MV-4-11 (cell line): ENCODE measurements at places on chromosomes 11 and 22.

- peak; percentile 97 for DNase-seq
Measured at GRCh38 chr11:124329787-124330478, 9.9 kb upstream of the OR8D2 start.

GRCh38 chr22:49317369-49317768, 510.3 kb downstream of the BRD1 start:
- DNase-seq = no peak

- no peak for DNase-seq
Measured at GRCh38 chr11:65295571-65296341, 18.9 kb upstream of the CDC42EP2 start.

DNA sequence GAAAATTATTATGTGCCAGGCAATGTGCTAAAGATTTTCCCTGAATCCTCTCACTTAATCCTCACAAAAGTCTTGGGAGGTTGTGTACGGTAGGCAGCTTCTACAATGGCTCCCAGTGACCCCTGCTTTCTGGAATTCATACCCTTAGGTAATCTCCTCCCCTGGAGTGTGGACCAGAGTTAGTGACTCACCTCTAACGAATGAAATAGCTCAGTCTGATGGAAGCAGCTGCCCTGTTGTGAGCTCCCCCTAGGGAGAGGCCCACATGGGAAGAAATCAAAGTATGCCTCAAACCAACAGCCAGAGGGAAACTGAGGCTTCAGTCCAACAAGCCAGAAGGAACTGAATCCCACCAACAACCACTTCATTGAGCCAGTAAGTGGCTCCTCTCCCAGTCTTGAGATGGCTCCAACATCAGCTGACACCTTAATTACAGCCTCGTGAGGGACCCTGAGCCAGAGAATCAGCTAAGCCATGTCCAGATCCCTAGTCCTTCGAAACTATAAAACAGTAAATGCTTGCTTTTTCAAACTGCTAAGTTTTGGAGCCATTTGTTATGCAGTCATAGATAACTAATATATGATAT, 98.9 kb upstream of the ISX start:
- DNase-seq = no peak

- peak; percentile 84 for DNase-seq
Measured at GRCh38 chr11:119361056-119361787, 14.7 kb upstream of the MFRP start.

- DNase-seq = no peak
Measured at GRCh38 chr11:18173225-18173866, 709 bp downstream of the MRGPRX4 start.

DNA sequence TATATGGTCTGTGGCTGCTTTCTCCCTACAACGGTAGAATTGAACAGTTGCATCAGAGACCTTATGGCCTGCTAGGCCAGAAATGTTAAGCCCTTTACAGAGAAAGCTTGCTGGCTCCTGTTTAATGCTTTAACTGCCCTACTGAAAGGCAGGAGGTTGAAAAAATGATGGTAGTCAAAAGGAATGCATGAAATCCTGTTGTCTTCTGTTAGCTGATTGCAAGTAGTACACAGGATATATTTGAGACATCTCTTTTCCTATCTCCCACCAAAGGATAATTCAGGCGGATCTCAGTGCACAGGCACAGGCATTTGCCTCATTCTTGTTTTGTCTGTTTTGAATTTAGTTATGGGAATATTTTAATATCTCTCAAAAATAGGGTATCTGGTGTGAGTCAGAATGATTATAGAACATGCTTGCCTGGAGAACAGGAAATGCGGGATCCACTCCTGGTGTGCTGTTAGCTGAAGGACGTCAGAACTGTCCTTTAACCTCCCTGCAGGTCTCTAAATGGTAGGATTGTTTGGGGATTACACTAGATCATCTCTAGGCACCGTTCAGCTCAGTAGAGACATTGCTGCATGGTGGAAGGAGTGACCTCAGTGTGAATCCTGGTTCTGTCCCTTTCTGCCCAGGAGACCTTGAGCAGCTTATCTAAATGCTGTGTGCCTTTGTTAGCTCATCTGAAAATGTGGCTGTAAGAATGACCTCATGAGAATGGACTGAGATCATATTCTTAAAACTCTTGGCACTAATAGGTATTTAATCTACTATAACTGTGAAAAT, 49.5 kb downstream of the PACS1 start:
- DNase-seq = peak; percentile 4

- no peak for DNase-seq
Measured at GRCh38 chr11:16081382-16082094, 274.8 kb downstream of the SOX6 start.
